ENCODE measurements at places on chromosomes 4 and X.
A peak's percentile ranks its signal among the peaks of the same experiment; 100 is the strongest.

DNA sequence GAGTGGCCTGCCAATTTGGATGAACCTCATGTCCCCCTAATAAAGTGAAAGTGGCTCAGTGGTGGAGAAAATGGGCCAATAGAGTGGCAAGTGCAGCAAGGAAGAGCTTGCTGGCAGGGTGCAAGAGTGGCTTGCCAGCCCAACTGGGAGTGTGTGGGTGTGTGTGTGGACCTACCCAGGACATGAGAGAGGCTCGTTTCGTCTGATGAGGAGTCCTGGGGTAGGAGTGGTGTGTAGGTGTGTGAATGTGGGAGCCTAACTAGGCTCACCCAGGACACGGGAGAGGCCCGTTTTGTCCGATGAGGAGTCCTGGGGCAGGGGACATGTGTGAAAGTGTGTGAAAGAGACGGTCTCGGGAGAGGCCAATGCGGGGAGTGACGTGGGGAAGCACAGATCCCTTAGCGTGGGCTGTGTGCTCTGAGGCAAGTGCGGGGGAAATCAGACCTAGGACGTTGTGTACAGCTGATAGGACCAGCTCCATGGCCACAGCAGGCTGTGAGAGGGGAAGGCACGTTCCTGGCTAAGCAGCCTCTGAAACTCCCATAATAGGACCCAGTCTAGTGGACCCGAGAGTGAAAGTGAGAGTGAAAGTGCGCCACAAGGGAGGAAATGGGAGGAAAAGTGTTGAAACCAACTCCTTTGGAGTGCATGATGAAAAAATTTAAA, 5.3 kb downstream of the GAGE10 start:
- peak; percentile 60 for DNase-seq

- no peak for DNase-seq
Measured at GRCh38 chr4:131091896-131092295, 1995.9 kb downstream of the C4orf33 start.

- DNase-seq, result no peak
Measured at GRCh38 chr4:35250331-35250730, 994.0 kb downstream of the ARAP2 start.

DNA sequence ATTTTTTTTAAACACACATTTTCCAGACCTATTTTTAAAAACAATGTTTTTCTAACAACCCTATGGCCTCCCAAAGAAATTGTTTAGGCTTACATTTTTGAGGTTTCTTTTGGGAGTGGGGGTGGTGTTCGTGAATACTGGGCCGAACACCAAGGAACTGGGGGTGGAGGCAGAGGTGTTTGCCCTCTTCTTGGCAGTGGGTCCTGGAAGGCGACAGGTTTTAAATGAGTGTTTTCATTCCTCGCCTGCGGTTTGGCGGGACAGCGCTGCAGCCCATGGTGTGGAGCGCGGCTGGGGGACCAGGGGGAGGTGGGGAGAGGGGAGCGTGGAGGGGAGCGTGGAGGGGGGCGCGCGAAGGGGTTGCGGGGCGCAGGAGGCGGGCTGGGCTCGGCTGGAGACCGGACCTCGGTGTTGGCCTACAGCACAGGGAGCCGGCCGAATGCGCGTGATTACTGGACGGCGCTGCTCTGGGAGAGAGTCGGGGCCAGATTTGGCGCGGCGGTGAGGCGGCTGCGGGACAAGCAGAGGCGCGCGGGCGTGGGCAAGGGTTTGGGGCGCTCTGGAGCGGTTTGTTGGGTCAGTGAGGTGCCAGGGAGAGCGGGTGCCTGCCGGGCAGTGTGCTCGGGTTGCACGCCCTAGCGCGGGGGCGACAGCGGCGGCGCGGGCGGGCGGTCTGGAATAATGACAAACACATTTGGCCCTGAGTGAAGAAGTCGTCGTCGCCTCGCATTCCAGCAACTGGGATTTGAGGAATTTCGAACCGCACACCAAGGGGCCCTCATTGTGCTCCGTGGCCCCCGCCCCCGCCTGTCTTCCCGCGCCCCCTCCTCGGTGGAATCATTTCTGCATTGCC, 764 bp downstream of the PDGFRA start:
- peak; percentile 86 for DNase-seq

DNA sequence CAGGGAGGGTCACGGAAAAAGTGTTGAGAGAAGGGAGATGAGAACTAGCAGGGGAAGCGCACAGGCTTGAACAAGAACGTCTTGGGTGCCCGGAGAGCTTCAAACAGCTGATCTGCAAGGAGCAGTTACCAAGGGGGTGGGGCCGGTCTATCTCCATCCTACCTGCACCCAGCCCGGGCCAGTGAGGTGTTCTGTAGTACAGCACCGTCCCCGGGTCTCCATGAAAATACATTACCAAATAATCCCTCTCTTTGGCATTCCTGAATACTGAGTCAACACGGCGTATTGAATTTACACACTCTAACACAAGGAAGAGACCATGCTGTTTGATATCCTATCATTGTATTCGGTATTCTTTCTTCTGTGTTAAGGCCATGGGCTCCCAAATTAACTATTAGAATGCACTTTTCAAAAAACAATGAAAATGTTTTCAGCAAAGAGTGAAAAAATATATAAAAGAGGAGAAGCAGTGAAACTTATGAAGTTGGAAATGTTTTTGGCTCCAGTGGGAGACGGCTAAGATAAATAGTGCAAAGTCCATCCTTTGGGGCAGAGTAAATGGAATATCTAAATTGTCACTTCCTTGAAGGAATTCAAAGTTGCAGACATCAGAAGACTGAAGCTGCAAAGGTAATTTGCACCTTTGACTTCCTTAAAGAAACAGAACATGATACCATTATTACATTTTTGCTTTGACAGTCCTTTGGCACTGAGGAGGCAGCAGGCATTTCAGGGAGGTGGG, 90.3 kb downstream of the DHRSX start:
- DNase-seq, result no peak

DNA sequence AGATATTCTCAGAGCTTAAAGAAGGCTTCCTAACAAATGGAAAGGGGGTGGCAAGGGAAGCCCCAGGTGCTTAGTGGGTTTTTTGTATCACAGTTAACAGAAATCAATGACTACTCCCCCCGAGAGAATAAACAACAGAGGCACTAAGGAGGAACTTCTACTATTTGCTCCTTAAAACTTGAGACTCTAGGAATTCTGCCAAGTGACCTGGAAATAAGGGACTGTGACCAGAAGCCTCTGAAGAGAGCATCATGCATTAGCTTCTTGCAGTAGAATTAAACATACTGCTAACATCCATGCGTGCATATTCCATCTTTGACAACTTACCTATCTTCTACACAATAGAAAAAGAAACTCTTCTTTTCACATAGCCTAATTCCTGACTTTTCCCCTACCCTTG, 86.8 kb downstream of the CAMK2D start:
- DNase-seq, result no peak

GRCh38 chr4:113394730-113395530, 345.5 kb downstream of the ANK2 start:
- DNase-seq, result no peak

GRCh38 chr4:76459291-76459723, 24.3 kb downstream of the SHROOM3 start:
- DNase-seq, result no peak

DNA sequence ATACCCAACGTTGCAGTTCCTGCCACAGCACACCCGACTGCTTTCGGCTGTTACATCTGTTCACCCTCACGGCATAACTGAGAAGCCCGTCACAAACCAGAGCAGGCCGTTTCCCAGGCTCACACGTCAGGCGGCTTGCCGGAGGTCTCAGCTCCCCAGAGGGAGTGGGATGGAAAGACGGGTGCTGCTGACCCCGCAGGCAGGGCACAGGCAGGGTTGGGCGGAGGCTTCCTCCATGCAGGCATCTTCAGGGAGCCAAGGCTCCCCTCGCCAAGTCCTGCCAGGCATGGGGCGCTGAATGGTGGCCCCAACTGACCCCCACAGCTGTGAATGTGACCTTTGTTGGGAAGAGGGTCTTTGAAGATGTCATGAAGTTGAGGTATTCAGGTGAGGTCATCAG, 57.5 kb downstream of the ACOX3 start:
- peak; percentile 65 for DNase-seq

Measured in osteoblast (primary cell).